ENCODE measurements at places on chromosomes 12 and 14.

GRCh38 chr12:128510511-128510910, 243.5 kb downstream of the TMEM132C start:
- H3K4me1 ChIP-seq: no peaks in the 10 kb centered on the region
- DNase-seq: no peak
- no peaks in the 10 kb centered on the region for H3K36me3 ChIP-seq

- peaks cover 16% of the 10 kb centered on the region for H3K36me3 ChIP-seq
- H3K4me3 ChIP-seq: peak overlapping the region; percentile 84
Observed at GRCh38 chr14:104864267-104865080, 594 bp upstream of the CEP170B start.

DNA sequence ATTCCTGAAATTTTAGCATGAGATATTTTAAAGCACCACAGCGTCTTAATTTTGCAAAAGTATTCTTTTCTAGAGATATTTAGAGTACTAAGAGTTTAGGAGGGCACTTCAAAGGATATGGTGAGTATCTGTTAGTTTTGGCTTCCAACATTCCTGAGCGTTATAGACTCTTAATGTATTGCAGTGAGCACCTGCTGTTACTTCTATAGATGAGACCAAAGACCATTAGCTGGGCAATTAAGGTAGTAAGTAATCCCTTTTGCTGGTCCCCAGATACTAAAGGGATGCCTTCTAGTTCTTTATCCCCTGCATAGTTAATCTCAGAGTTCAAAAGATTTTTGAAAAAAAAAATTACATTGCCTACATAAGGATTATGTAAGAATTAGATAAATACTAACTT, 975.6 kb downstream of the GALC start:
- H3K36me3 ChIP-seq: no peaks in the 10 kb centered on the region
- DNase-seq: no peak
- H3K4me1 ChIP-seq: peaks cover 3% of the 10 kb centered on the region
- H3K4me3 ChIP-seq: no peak overlapping the region

DNA sequence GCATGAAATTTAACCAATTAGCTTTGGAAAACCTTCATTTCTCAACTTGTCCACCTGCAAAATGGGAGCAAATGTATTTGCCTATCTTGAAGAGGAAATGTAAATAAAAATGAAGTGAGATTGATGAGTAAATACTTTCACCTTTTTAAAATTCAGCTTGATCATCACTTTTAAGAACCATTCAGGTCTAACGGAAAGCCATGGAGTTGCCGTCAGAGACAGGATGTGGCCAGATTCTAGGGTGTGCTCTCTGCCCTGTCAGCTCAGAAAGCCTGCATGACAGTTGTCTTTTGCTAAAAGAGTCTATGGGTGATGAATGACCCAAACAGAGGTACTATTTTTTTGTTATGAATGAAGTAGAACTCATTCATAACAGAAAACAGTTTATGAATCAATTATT, 104.3 kb upstream of the SLC35F4 start:
- H3K4me3 ChIP-seq: no peak overlapping the region
- no peak overlapping the region for H3K27ac ChIP-seq
- no peaks in the 10 kb centered on the region for H3K4me1 ChIP-seq
- H3K27me3 ChIP-seq: peaks cover 4% of the 10 kb centered on the region
- H3K36me3 ChIP-seq: no peaks in the 10 kb centered on the region

DNA sequence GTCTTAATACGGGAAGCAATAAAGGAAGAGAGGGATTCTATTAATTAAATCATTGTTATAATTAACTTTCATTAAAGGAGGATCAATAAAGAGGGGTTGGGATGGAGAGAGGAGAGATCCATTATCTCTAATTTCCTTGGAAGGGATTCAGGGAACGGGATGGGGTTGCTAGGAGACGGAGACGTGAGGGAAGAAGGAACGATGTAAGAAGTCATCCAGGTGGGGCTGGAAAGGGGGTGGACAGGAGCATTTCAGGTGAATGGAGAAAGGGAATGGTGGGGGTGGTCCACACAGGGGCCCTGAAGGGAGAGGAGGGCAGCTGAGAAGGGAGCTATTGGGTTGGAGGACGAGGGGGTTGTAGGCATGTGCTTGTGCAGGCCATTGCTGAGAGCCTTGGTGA, 17.2 kb downstream of the CALCOCO1 start:
- no peaks in the 10 kb centered on the region for H3K4me1 ChIP-seq
- no peak overlapping the region for H3K4me3 ChIP-seq
- no peak overlapping the region for H3K27ac ChIP-seq
- no peak for DNase-seq

DNA sequence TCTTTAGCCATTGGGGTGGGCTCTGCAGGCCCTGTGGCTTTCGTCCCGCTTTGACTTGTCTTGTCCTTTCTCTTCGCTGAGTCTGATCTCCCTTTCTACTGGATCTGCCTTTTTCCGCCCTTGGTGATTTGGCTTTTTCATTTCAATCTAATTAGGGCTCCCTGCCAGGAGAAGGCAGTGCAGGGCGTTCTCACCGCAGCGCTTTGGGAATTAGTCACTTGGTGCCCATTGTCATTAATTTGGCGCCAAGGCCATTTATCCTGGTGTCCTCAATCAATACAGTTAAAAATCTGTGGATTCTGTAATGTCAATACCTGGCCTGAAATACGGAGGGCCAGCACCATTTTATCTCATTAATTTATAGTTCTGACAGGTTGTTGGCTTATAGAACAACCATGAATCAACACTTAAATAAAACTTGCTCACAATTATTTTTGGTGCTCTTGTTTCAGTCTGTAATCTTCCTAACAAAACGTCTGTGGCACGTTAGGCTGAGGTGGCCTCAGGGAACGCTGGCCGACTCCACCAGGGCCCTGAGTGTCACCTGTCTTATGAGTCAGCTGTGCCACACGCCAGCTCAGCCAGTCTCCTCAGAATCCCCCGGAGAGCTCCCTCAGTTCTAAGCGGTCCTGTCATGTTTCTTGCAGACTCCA, 115.7 kb downstream of the BEGAIN start:
- H3K4me1 ChIP-seq: no peaks in the 10 kb centered on the region
- no peak overlapping the region for H3K4me3 ChIP-seq
- H3K36me3 ChIP-seq: no peaks in the 10 kb centered on the region
- no peaks in the 10 kb centered on the region for H3K27me3 ChIP-seq
- H3K27ac ChIP-seq: no peak overlapping the region

- H3K4me3 ChIP-seq: peak overlapping the region; percentile 77
- H3K27me3 ChIP-seq: no peaks in the 10 kb centered on the region
- no peak for DNase-seq
- H3K36me3 ChIP-seq: no peaks in the 10 kb centered on the region
Observed at GRCh38 chr12:65742018-65743010, 82.0 kb upstream of the HMGA2 start.

GRCh38 chr14:69695322-69696203, 71.4 kb upstream of the SRSF5 start:
- H3K27me3 ChIP-seq: no peaks in the 10 kb centered on the region
- peaks cover 5% of the 10 kb centered on the region for H3K36me3 ChIP-seq
- peak overlapping the region; percentile 12 for H3K27ac ChIP-seq
- H3K4me1 ChIP-seq: peaks cover 30% of the 10 kb centered on the region

GRCh38 chr12:64739778-64740177, 19.4 kb downstream of the GNS start:
- H3K27ac ChIP-seq: no peak overlapping the region
- peaks cover 10% of the 10 kb centered on the region for H3K36me3 ChIP-seq
- H3K4me1 ChIP-seq: peaks cover 29% of the 10 kb centered on the region
- no peak for DNase-seq
- H3K27me3 ChIP-seq: no peaks in the 10 kb centered on the region

- DNase-seq: no peak
- H3K27ac ChIP-seq: no peak overlapping the region
- H3K36me3 ChIP-seq: no peaks in the 10 kb centered on the region
- H3K4me3 ChIP-seq: no peak overlapping the region
- H3K4me1 ChIP-seq: peaks cover 28% of the 10 kb centered on the region
Observed at GRCh38 chr14:77607741-77608302, 8.6 kb downstream of the SPTLC2 start.

GRCh38 chr14:46404865-46405811, 246.4 kb downstream of the RPL10L start:
- no peaks in the 10 kb centered on the region for H3K36me3 ChIP-seq
- no peak for DNase-seq
- no peaks in the 10 kb centered on the region for H3K4me1 ChIP-seq
- no peak overlapping the region for H3K27ac ChIP-seq

DNA sequence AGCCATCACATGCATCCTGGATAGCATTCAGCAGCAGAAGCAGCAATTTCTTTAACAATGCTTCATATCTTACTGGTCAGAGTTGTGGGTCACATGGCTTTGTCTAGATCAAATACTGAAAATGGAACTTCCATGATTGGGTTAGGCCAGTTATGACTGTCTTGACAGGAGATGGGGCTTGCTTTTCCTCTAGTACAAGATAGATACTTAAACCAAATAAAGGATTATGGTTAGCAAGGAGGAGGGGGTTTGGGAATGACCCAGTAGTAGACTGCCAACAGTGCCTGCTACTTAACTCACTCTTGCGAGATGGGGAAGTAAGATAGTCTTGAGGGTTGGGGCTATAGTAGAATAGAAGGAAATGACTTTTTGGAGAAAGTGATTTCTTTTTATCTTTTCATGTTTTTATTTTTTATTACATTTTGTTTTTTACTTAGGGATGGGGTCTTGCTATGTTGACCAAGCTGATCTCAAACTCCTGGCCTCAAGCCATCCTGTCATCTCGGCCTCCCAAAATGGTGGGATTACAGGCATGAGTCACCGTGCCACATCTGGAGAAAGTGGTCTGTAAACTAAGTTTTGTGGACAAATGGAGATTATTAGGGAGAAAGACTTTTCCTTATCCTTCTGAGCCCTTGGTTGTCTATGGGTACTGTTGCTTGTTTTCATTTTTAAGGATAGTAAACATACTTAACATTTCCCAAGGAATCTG, 37.6 kb downstream of the WNK1 start:
- no peaks in the 10 kb centered on the region for H3K27me3 ChIP-seq
- no peak for DNase-seq
- H3K27ac ChIP-seq: no peak overlapping the region
- H3K36me3 ChIP-seq: no peaks in the 10 kb centered on the region
- H3K4me1 ChIP-seq: peaks cover 14% of the 10 kb centered on the region
- no peak overlapping the region for H3K4me3 ChIP-seq

DNA sequence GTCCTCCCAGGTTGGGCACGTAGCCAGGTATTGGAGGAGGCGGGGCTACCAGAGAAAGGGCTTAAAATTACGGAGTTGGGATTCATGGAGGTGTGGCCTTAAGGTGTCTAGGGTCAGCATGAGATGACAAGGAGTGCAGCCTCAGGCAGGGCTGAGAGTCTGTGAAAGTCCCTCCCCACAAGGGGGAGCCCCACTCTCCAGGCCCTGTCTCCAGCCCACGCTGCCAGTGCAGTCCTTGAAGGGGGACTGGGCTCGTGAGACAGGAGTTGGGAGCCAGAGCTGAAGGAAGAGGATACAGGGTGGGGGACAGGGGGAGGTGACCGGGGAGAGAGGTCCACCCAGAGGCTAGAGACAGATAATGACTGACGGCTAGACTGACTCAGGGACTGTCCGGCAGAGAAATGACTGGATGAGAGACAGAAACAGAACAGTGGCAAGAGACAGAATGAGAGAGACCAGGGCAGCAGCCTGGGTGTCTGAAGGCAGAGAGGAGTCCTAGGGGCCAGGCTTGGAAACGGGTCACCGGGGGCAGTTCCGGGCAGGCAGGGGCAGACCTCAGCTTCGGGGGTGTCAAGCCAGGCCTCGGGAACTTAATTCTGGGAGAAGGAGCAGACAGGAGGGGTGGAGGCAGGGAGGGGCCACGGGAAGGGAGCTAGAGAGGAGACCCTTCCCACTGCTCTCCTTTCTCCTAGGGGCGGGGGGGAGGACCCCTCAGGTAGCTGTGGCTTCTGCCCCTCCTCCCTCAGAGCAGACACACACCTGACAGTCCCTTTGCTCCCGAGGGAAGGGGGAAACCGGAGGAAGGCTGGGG, 970 bp downstream of the CDH24 start:
- peaks cover 16% of the 10 kb centered on the region for H3K36me3 ChIP-seq
- no peak overlapping the region for H3K27ac ChIP-seq
- no peaks in the 10 kb centered on the region for H3K27me3 ChIP-seq
- H3K4me1 ChIP-seq: peaks cover 25% of the 10 kb centered on the region
- H3K4me3 ChIP-seq: peak overlapping the region; percentile 63

- no peak overlapping the region for H3K27ac ChIP-seq
- no peak overlapping the region for H3K4me3 ChIP-seq
- H3K4me1 ChIP-seq: peaks cover 14% of the 10 kb centered on the region
- no peaks in the 10 kb centered on the region for H3K27me3 ChIP-seq
- no peak for DNase-seq
- H3K36me3 ChIP-seq: no peaks in the 10 kb centered on the region
Observed at GRCh38 chr14:89342049-89342448, 75.0 kb downstream of the FOXN3 start.

- no peaks in the 10 kb centered on the region for H3K36me3 ChIP-seq
- no peaks in the 10 kb centered on the region for H3K4me1 ChIP-seq
- H3K4me3 ChIP-seq: no peak overlapping the region
- no peak for DNase-seq
- no peak overlapping the region for H3K27ac ChIP-seq
Observed at GRCh38 chr12:62640910-62641448, 174.4 kb downstream of the MON2 start.

DNA sequence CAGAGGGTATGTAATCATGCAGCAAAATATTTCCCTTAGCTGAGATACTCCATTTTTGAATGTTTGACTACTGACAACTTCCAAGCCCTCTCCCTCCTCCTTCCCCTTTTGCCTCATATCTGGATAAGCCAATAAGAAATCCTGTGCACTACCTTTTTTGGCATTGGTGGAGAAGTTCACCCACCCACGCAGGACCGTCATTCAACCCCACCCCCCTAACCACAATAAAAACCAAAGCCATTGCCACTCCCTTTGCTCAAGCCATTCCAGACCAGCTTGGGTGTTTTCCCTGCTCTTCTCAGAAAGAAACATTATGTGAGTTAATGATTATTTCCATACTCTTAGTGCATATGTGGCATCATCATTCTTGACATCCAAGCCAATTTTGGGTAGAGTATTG, 176.7 kb downstream of the PTPN11 start:
- no peak for DNase-seq
- no peak overlapping the region for H3K27ac ChIP-seq
- no peaks in the 10 kb centered on the region for H3K36me3 ChIP-seq
- no peak overlapping the region for H3K4me3 ChIP-seq

DNA sequence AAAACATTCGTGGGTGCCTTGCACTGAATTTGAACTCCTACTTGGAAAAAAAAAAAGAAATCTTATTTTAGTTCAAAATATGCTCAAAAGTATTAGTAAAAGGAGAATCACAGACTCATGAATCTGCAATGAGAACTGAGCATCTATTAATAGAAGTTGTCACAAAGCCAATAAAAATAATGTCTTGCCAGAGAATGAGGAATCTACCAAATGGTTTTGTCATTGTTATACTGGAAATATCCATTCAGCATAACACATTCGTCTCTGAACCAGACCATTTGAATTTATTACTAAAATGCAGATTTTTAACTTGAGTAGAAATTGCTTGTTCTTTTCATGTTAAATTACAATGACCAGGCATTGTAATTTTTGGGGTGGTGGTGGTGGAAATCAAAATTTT, 11.6 kb upstream of the PTPRB start:
- H3K27ac ChIP-seq: no peak overlapping the region
- peaks cover 37% of the 10 kb centered on the region for H3K4me1 ChIP-seq
- no peaks in the 10 kb centered on the region for H3K27me3 ChIP-seq
- H3K36me3 ChIP-seq: no peaks in the 10 kb centered on the region
